Stimulated activated CD8-positive, alpha-beta memory T cell treated with anti-CD3 and anti-CD28 coated beads, Interleukin-7, amount 100 ng/mL, for 1 hour (primary cell): ENCODE measurements at places on chromosomes 4 and X.

DNA sequence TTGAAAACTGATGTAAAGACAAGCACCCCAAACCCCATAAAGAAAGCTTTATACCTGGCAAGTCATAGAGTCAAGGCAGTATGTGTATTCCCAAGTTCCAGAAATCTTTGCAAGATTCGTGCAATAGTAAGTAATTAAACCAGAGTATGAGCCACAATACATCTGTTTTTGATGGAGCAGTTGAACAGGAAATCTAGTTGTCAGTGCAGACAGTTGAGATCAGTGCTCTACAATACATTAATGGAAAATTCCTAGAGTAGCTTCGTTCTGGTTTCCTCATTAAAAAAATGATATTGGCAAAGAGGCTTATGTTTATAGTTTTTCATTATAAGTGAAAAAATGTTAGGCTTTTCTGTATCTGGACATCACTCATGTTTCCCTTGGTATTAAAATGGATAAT, 575.3 kb downstream of the TRIML1 start:
- no peak for DNase-seq

DNA sequence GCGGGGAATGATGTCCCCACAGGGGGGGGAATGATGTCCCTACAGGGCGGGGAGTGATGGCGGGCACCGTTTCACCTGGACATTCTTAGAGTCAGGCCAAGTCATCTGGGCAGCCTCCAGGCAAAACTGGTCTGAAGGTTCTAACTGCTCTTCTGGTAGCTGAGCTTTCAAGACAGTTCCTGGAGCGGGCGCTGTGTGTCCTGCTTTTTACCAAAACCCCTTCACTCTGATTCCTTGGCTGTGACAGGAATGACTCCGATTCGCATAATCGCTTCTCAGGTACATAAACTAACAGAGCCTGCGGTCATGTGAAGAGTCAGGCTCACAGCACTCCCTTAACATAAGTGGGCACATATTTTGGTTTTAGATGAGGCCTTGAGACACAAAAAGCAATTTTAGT, 836.0 kb downstream of the TRIML1 start:
- DNase-seq: no peak

DNA sequence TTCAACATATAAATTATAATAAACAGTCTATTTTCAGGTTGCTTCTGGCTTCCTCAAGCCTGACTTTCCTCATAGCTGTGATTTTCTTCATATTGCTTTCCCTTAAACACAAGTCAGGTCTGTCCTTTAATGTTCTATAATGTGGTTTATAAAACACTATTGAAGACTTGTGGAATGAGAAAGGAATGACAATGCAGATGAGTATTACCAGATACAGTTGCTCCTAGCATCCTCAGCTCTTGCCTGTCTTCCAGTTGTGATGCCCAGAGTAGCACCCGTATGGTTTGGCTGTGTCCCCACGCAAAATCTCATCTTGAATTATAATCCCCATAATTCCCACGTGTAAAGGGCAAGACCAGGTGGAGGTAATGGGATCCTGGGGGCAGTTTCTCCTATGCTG, 265.7 kb upstream of the BOD1L1 start:
- DNase-seq: no peak

DNA sequence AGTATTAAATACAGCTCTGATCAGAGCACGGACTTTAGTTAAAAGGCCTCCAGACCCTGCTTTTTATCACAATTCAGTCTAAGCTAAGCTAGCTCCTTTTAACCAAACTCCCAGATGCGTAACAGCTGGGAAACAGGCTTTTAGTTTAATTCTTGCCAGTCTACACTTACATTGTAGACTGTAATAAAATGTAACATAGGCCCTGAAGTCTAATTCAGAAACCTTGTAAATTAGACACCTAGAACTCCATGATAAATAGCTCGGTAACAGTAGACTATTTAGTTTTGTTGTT, 20.1 kb downstream of the FBXO8 start:
- DNase-seq: no peak

GRCh38 chr4:143358923-143359643, 22.4 kb downstream of the GAB1 start:
- DNase-seq: no peak

DNA sequence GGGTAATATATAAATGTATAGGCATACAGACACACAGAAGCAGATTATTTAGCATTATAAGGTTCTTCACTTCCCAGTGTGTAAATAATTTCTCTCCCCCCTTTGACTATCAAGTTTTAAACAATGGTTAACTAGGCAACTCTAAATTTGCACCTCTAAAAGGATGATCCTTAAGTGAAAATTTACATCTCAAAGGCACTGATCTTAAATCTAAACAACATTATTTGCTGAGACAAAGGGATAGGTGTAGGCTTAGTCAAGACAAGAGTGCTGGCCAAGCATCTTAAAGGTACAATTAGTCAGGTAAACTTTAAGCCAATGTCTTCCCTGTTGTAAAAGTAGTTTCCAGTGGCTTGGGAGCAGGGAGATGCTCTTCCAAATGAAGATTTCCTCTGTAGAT, 33.0 kb downstream of the NLRP2B start:
- DNase-seq: no peak

- no peak for DNase-seq
Measured at GRCh38 chr4:23720556-23720955, 169.3 kb downstream of the PPARGC1A start.

- DNase-seq: no peak
Measured at GRCh38 chr4:42608551-42608950, 48.4 kb downstream of the ATP8A1 start.

DNA sequence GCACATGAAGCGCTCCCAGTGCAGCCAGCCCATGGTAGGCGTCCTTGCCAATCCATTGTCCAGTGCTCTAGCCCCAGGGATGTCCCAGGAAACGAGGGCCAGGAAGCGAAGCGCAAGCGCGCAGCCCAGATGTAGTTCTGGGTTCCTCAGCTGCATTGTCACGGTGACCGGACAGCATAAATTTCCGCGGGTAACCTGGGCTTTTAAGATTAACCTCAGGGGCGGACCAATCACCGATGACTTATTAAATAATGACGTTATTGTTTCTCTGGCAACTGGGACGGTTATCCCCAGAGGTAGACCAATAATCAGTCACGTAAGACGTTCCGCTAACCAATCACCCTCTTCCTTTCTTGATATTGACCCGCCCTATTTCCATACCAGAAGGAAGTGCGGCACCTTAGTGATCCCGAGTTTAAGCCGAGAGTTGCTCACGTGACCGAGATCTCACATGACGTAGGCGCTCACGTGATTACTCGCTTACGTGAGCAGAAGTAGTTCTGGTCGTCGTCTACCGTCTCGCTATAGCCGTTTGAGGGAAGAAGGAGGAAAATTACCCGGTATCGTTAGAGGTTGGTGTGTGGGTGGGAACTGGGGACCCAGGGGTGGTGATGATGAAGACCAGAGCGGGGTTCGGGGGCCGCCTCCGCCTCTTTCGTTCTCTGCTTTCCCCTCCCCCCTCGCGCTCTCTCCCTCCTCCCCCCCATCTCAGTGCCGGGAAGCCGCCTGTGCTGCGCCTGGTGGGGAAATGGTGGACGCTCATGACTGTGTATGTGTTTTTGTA, at the start of the genes GLA and HNRNPH2:
TSS of gene GLA (minus strand) at position 178 of the 784 bp plus-strand sequence. CDS start at position 156, 22 bp downstream.
TSS of gene HNRNPH2 (plus strand) at position 475 of the 784 bp plus-strand sequence. CDS start 3,767 bp downstream, outside the sequence.
- peak; percentile 70 for DNase-seq
